ENCODE measurements at places on chromosomes 5 and 9.

DNA sequence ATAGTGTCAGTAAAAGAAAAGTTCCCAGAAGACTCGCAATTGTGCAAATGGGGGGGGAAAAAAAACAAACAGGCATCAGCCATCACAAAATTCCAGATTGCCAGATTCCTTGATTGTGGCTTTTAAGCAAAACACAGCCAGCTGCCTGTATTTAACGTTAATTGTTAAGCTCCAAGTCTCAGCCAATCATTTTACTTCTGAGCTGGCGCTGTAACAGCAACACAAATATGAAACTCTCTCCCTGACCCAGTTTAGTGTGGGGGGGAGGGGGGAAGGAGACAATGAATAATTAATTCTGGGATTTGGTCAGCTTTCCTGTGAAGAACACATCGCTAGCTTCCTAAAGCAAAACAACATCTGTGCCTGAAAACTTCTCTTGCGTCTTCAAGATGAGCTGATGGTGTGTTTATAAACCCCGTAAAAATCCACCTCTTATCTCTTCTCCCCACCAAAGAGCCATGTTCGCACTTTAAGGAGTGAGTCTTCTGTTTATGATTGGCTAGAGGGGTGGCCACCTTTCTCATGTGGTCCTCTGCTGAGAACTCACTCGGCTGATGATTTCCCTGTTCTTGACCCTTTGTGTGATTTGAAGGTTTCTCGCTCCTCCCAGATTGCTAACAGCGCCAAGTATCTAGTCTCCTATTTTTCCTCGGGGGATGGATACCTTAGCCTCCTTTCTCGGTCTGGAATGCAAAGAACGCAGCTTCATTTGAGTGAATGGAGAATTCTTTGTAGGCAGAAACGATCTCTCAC, 160.2 kb upstream of the DAPK1 start:
- DNase-seq, result peak; percentile 38

DNA sequence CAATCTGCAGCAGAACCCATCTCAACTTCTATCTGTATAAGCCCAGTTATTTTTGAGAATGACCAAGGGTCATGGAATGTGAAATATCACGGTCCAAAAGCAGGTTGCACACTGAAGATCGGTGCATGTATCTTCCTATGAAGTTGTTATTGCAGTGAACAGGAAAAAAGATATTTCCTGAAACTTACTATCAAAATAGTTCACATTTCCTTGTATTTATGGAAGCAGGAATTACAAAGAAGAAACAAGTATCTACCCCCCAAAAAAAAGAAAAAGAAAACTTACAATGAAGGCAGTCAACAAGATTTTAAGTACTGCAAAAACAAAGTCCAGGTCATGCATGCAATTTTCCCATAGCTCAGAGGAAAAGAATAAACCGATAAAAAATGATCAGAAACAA, 70.0 kb downstream of the MPDZ start:
- DNase-seq, result no peak

DNA sequence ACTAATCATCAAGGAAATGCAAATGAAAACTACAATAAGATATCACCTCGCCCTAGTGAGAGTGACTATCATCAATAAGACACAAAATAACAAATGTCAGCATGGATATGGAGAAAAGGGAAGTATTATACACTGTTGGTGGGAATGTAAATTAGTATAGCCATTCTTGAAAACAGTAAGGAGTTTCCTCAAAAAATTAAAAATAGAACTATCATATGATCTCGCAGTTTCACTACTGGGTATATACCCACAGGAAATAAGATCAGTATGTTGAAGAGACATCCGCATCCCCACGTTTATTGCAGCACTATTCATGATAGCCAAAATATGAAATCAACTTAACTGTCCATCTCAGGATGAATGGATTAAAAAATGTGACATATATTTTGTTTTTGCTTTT, 31.6 kb upstream of the STK32A start:
- DNase-seq, result no peak

DNA sequence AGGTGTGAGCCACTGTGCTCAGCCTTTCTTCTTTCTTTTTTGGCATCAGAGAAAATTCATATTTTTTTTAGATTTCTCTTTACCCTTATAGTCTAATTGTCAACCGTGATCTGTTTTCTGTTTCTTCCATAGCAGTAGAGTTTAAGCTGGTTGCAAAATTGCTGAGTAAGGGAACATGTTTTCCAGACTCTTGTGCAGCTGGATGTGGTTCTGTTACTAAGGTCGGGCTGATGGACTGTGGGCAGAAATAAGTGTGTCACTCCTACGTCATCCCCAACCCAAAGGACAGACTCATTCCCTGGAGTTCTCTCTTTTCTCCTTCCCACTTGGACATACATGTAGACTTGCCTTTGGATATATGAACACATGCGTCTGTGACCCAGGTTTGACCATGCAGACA, 64.1 kb upstream of the GOLM1 start:
- no peak for DNase-seq

GRCh38 chr5:179211068-179211467, 134.2 kb downstream of the ADAMTS2 start:
- no peak for DNase-seq

- no peak for DNase-seq
Measured at GRCh38 chr9:137459601-137460362, 648 bp upstream of the NSMF start.

- no peak for DNase-seq
Measured at GRCh38 chr5:115329475-115329874, 33.0 kb upstream of the CCDC112 start.

DNA sequence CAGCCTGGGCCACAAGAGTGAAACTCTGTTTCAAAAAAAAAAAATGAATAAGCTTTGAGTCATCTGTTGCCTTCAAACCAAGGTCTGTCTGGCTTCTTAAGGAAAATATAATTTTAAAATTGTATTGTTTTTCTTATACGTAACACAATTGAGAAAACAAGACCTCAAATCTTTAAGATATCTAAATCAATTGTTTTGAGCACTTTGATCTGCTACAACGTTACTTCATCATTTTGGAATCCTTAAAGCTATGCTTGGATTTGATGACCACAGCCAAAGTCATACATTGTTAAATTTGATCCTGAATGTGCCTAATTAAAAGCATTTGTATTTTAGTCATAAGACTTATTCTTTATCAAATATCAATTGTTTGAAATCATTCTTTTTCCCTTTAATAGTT, 37.7 kb upstream of the VCAN start:
- no peak for DNase-seq

DNA sequence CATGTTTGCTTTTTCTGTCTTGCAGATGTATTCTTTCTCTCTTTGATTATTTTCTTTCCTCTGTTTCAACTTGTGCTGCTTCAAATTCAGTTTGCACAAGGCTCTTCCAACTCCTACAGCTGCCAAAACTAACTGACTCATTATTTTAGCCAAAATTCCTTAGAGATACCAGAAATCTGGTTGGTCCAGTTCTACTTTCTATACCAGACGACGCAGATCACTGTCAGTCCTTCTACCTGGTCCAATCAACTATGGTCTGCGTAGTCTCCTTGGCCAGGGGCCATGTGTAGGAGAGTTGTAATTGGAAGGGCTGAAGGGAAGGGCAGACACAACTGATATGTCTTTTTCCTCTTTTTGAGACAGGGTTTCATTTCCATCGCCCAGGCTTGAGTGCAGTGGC, 51.9 kb upstream of the JAK2 start:
- peak; percentile 90 for DNase-seq

DNA sequence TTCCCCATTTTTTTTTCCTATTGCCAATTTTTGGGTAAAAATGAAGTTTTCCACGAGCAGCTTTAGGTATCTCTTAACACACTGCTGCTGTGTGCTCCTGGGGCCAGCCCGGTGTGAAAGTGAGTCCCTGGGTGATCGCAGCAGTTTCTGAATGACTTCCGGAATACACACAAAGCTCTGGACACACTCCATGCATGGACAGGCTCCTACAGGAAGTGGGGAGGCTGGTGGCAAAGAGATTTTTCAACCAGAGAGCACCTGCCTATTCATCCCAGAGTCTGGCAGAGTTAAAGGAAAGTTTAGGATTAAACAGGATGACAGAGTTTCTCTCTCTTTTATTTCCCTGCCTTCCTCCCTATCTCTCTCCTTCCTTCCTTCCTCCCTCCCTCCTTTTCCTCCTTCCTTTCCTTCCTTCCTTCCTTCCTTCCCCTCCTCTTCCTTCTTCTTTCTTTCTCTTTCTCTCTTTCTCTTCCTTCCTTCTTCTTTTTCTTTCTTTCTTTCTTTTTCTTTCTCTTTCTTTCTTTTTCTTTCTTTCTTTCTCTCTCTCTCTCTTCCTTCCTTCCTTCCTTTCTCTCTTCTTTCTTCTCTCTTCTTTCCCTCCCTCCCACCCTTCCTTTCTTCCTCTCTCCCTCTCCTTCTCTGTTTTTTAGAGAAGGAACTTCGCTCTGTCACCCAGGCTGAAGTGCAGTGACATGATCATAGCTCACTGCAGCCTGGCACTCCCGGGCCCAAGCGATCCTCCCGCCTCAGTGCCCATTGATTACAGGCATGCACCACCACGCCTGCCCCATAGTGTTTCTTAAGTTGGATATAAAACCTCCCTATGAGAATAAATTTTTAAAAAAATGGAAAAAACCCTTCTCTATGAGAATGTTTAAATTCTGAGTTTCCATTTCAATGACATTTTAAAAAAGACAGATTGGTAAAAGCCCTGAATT, 38.7 kb upstream of the UBTD2 start:
- DNase-seq, result no peak

- DNase-seq, result no peak
Measured at GRCh38 chr9:126309427-126310189, 17.0 kb upstream of the MVB12B start.

GRCh38 chr5:98175474-98175873, 598.0 kb upstream of the RGMB start:
- DNase-seq, result no peak

DNA sequence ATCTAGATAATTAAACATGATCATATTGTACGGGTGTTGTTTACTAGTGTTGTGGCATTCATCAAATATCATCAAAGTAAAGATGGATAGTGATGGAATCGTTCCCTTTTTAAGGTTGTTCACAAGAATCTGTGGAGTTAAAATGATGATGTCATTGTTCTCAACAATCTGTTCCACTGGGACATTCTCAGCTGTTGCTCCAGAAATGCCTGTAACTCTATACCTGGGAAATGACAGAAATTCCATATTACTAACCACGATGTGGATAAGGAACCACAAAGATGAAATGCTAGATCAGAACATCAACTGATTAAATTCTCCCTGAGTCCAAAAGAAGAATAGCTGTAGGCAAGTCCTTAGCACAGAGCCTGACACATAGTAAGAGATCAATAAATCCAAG, 38.0 kb downstream of the RIGI start:
- peak; percentile 54 for DNase-seq
